Kidney (tissue), 22 donors: ENCODE measurements at places on chromosomes 7 and 10. TPM values are rescaled to one million over a fixed set of nuclear protein-coding genes. Genes with fewer than 3 reads are reported as not detected.
A peak's percentile ranks its signal among the peaks of the same experiment; 100 is the strongest.

DNA sequence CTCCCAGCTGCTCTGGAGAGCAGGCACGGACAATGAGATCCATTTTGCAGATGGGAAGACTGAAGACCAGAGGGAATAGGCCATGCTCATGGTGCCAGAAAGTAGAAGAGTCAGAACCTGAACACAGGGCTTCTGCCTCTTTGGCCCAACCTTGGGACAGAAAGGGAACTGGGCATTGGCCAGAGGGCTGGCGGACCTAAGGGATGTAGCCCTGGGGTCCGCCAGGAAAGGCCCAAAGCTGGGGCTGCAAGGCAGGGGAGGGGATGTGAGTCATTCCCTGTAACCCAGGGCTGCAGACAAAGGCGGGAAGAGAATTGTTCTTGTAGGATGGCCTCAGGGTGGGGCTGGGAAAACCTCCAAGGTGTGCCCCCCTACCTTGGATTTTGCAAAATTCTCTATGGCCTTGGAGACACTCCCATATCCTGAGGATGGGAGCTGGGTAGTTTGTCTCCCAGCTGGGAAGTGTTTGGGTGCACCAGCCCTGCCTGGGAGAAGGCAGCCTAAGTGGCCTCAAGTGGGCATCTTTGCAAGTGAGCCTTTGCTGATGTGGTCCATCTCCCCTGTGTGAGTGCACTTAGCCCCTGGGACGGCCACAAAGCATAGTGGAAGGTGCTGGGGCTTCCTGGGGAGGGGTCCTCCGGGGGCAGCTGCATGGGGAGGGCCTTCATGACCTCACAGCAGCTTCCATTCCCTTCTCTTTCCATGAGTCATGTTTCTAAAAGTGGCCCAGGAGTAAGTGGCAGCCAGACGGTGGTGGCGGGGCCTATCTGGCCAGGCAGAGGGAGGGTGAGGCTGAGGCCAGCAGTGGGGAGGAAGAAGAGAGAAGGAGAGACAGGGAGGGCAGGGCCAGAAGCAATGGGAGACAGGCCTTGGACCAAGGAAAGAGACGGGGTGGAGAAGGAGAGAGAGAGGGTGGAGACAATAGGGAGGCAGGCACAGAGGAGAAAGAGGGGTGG lies 9.2 kb downstream of the AQP1 start:
- H3K4me1 ChIP-seq, result peaks cover 4% of the 10 kb centered on the region
- H3K36me3 ChIP-seq, result peaks cover 37% of the 10 kb centered on the region
- no peaks in the 10 kb centered on the region for H3K27me3 ChIP-seq
- no peak overlapping the region for H3K27ac ChIP-seq
- H3K4me3 ChIP-seq, result no peak overlapping the region

DNA sequence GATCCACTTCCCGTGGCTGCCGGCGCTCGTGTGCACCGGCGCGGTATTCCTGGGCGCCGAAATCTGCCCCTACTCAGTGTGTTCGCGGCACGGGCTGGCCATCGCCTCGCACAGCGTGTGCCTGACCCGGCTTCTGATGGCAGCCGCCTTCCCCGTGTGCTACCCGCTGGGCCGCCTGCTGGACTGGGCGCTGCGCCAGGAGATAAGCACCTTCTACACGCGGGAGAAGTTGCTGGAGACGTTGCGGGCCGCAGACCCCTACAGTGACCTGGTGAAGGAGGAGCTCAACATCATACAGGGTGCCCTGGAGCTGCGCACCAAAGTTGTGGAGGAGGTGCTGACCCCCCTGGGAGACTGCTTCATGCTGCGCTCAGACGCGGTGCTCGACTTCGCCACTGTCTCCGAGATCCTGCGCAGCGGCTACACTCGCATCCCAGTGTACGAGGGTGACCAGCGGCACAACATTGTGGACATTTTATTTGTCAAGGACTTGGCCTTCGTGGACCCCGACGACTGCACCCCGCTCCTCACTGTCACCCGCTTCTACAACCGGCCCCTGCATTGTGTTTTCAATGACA lies 1.3 kb downstream of the CNNM1 start:
- no peak overlapping the region for H3K4me3 ChIP-seq
- peaks cover 10% of the 10 kb centered on the region for H3K27me3 ChIP-seq
- H3K27ac ChIP-seq, result no peak overlapping the region
- peak; percentile 45 for DNase-seq

GRCh38 chr7:71547426-71547825 lies 415.5 kb downstream of the GALNT17 start:
- H3K27me3 ChIP-seq, result no peaks in the 10 kb centered on the region
- H3K36me3 ChIP-seq, result no peaks in the 10 kb centered on the region
- no peak overlapping the region for H3K4me3 ChIP-seq
- H3K27ac ChIP-seq, result no peak overlapping the region
- no peaks in the 10 kb centered on the region for H3K4me1 ChIP-seq

- no peak overlapping the region for H3K4me3 ChIP-seq
- no peak overlapping the region for H3K27ac ChIP-seq
- DNase-seq, result no peak
- H3K27me3 ChIP-seq, result no peaks in the 10 kb centered on the region
- peaks cover 16% of the 10 kb centered on the region for H3K36me3 ChIP-seq
These were observed 53.3 kb downstream of the DNAJB6 start for GRCh38 chr7:157389951-157390730.

DNA sequence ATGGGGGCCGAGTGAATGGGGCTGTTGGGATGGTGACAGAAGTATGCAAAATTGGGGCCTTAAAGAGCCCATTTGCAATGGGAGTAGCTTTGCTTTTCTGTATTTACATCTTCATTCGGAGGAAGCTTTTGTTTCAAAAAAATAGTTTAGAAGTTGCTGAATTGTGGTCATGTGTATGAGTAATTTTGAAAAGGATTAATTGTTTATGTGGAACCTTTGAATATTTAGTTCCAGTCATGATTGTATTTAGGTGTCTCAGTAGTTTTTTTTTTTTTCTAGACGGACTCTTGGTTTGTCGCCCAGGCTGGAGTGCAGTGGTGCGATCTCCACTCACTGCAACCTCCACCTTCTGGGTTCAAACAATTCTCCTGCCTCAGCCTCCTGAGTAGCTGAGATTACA lies 37.2 kb downstream of the RBM33 start:
- DNase-seq, result no peak
- H3K4me1 ChIP-seq, result no peaks in the 10 kb centered on the region
- no peaks in the 10 kb centered on the region for H3K27me3 ChIP-seq
- H3K36me3 ChIP-seq, result peaks cover 10% of the 10 kb centered on the region

DNA sequence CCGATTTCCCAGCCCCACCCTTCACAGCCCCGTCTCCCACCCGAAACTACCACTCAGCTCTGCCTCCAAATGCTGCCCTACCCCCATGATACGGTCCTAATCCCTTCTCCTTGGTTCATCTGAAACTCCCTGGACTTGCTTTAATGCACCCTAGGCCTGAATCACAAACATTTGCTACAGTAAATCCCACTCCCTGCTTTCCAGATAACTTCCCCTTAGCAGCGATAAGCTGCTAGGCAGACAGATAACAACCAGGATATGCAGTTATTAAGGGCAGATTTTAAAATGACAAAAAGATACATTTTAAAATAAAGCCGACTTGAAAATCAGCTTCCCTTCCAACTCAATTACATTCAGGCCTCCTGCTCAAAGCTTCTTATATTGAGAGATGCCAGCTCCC lies 514.7 kb downstream of the GRID1 start:
- no peaks in the 10 kb centered on the region for H3K27me3 ChIP-seq
- H3K4me3 ChIP-seq, result no peak overlapping the region
- H3K36me3 ChIP-seq, result no peaks in the 10 kb centered on the region
- no peak for DNase-seq

DNA sequence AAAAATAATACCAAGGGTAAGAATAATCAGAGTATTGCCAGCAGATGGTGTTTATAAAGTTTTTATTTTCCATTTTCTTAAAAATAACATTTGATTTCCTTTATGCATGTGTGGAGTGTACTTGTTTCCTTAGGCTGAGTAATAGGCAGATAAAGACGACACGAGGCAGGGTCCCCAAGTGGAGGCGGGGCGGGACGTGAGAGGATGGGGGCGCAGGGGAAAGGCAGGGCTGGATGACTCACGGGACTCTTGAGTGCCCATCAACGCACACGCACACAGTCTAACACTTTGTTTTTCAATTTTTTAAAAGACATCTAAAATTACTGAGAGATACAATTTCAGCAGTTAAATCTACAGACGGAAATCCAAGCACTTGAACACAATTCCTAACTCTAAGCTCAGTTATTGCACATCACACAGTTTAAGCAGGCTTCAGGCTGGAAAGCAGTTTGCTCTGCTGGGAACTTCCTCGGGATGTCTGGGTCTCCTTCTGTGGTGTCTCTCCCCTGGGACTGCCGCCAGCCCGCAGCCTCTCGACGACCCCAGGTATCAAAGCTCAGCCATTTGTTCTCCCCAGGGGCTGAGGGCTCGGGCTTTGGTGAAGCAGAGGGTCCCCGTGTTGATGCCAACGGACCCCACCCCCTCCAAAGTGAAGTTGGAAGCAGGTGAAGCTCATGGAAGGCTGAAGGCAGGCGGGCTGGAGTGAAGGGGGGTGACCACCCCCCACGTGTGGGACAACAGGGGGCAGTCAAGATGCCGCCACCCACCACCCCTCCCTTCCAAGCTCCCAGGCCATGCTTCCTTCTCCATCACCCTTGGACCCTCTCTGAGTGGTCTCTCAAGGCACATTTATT lies 29.1 kb downstream of the SPOCK2 start:
- no peak for DNase-seq
- H3K36me3 ChIP-seq, result no peaks in the 10 kb centered on the region
- H3K4me1 ChIP-seq, result no peaks in the 10 kb centered on the region
- H3K27me3 ChIP-seq, result no peaks in the 10 kb centered on the region

GRCh38 chr7:18144166-18144565 lies 116.5 kb upstream of the PRPS1L1 start:
- no peak overlapping the region for H3K27ac ChIP-seq
- H3K4me1 ChIP-seq, result no peaks in the 10 kb centered on the region
- no peaks in the 10 kb centered on the region for H3K27me3 ChIP-seq
- DNase-seq, result no peak
- H3K36me3 ChIP-seq, result no peaks in the 10 kb centered on the region

GRCh38 chr7:81075150-81075549 lies 156.3 kb upstream of the SEMA3C start:
- no peak overlapping the region for H3K27ac ChIP-seq
- no peaks in the 10 kb centered on the region for H3K36me3 ChIP-seq
- no peak overlapping the region for H3K4me3 ChIP-seq
- no peak for DNase-seq

Gene FOXI2
- total RNA-seq, result 1.1 TPM

Gene SLC18A2
- total RNA-seq, result 4.6 TPM

Gene ZNF786
- total RNA-seq, result 8.0 TPM

Gene SFRP5
- 0.31 TPM for total RNA-seq

Gene VIPR2
- total RNA-seq, result 0.91 TPM

DNA sequence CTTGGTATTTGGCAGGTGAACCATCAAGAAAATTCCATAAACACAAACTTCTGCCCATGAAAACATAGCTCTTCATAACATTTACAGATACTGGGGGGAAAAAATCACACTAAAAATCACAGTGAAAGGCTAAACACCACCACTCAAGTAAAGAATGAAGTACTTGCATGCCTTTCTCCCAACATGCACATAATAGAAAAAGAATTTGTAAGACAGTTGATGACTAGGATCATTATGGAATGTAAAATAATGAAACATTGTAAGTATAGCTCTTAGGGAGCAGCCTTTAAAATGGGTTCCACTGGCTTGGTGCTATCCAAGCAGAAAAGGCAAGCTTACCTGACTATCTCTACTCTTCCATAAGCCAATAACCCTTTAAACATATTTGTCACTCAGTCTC lies 299.9 kb upstream of the LRRN3 start:
- no peak for DNase-seq
- no peaks in the 10 kb centered on the region for H3K4me1 ChIP-seq
- no peak overlapping the region for H3K27ac ChIP-seq
- H3K36me3 ChIP-seq, result no peaks in the 10 kb centered on the region

- no peaks in the 10 kb centered on the region for H3K27me3 ChIP-seq
- H3K4me1 ChIP-seq, result no peaks in the 10 kb centered on the region
- no peak overlapping the region for H3K4me3 ChIP-seq
- no peak overlapping the region for H3K27ac ChIP-seq
- no peaks in the 10 kb centered on the region for H3K36me3 ChIP-seq
- DNase-seq, result no peak
These were observed 57.6 kb downstream of the CFAP46 start for GRCh38 chr10:132884691-132885271.

DNA sequence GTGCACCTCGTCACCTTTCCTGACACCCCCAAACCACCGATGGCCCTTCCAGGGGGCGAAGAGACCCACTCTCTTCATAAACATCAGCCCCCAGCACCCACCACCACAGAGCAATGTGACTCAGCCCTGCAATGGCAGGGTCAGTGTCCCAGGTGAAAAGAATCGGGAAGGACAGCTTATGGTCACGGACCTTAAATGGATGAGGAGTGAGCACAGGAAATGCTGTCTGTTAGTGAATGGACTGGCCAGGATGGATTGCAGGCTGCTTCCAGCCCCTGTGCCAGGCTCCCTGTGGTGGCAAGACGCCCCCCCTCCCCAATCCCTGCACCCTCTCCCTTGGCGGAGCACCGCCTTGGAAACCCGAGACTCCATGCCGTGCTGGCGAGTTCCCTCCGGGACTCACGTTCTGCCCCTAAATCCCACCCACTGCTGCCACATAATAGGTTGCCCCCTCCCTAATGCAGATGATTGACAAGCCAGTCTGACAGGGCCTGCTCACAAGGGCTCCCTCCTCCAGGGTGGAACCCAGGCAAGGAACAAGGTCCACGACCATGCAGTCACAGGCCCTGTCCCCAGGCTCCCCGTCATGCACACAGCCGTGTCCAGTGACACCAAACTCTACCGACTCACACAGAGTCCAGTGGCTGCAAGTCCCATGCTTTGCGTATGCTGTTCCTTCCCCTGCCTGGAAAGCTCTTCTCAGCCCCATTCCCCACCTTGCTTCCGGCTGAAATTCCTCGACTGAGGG lies 7.3 kb downstream of the ASB13 start:
- H3K27me3 ChIP-seq, result no peaks in the 10 kb centered on the region
- H3K27ac ChIP-seq, result no peak overlapping the region
- DNase-seq, result peak; percentile 65
- no peak overlapping the region for H3K4me3 ChIP-seq
- H3K4me1 ChIP-seq, result no peaks in the 10 kb centered on the region

DNA sequence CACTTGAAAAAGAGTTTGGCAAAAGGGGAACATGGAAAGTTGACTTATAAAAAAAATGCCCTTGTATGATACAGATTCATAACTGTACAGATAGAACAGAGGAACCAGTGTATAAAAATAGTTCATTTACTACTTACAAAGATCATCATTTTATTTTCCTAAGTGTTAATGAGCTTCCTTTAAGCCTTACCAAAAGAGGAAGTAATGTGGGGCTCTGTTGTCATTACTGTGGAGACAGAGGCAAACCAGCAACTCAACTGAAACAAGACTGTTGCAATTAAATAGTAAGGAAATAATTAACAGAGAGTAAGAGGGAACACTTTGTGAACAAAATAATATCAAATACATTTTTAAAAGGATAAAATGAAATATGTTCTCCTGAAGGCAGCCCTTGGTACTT lies 526.2 kb upstream of the ADARB2 start:
- no peak for DNase-seq
- no peak overlapping the region for H3K27ac ChIP-seq
- no peaks in the 10 kb centered on the region for H3K36me3 ChIP-seq
- no peaks in the 10 kb centered on the region for H3K4me1 ChIP-seq
- H3K27me3 ChIP-seq, result no peaks in the 10 kb centered on the region
